CD4-positive, alpha-beta T cell treated with Interleukin-17A for 1 hour (primary cell): ENCODE measurements at places on chromosomes 2 and 18.
A peak's percentile ranks its signal among the peaks of the same experiment; 100 is the strongest.

DNA sequence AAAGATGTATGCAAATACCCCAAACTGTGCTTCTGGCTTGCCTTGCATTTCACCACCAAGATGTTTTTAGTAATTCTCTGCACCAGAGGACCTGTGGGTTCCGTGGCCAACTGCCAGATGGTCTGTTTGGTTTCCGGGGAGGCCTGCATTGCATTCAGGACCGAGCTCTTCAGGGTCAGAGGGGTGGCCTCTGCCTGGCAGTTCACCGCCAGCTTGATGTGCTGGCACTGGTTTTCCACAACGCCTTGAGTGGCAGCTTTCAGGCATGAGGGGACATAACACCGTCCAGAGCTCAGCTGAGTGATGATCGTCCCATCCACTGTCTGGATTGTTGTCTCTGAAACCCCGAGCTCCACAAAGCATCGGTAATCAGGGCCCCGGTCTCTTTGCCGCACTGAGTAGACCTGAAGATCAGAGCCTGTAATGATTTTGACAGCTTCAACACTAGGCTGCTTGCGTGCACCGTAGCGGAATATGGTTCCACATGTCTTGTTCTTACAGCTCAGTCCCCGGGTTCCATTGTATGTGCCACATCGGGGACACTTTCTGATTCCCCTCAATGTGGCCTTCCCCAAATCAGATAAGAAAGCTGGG, 9.4 kb downstream of the C2orf42 start:
- DNase-seq = no peak

DNA sequence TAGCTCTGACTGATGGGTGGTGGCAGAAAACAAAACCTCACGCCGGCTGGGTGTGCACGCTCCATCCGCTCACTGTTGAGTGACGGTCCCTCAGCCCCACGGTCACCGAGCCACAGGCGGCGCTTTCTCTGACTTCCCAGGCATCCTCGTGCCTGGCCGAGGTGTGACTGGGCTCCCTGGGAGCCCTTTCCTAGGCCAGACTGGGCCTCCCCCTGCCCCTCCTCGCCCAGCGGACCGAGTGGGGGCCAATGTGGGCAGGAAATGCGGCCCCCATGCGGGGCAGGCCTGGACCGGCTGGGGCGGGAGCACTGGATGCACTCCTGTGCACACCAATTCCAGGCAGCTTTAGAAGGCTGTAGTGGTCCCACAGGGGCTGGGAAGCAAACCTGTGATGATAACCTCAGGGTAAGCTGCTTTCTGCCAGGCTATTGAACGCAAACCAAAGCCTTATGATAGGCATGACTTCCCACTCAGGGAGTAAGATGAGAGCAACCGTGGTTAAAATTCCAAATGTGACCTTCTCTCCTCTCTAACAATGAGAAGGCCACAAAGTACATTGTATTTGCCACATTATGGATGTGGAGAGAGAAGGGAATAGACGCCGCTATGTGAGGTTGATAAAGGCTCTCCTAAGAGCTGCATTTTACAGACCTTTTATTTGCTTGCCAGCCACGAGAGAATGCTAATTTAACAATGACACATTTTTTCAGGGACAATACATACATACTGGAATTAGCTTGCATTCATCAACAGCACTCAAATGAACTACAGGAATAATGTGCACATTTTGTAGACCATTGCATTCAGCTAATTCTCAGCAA, 83.9 kb upstream of the PGAP1 start:
- no peak for DNase-seq

GRCh38 chr2:120749506-120750431, 14.1 kb downstream of the GLI2 start:
- DNase-seq = no peak

GRCh38 chr2:69097891-69098655, 85.1 kb downstream of the ANTXR1 start:
- no peak for DNase-seq

DNA sequence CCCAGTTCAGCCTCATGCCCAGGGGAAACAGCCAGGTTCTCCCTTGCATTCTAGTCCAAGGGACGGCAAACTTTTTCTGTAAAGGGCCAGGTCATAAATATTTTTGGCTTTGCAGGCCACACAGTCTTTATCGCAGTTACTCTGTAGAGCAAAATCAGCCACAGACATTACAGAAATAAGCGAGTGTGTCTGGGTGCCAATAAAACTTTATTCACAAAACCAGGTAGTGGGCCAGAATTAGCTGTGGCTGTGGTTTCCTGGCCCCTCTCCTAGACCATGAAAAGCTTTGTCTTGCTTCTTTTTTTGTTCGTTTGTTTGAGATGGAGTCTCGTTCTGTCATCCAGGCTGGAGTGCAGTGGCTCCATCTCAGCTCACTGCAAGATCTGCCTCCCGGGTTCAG, 80.1 kb downstream of the EIPR1 start:
- no peak for DNase-seq

GRCh38 chr2:168086851-168087250, 160.5 kb downstream of the STK39 start:
- no peak for DNase-seq

GRCh38 chr18:5393779-5394178, 98.3 kb upstream of the ZBTB14 start:
- DNase-seq = no peak

GRCh38 chr2:230578106-230578505, 134.5 kb upstream of the CAB39 start:
- no peak for DNase-seq

DNA sequence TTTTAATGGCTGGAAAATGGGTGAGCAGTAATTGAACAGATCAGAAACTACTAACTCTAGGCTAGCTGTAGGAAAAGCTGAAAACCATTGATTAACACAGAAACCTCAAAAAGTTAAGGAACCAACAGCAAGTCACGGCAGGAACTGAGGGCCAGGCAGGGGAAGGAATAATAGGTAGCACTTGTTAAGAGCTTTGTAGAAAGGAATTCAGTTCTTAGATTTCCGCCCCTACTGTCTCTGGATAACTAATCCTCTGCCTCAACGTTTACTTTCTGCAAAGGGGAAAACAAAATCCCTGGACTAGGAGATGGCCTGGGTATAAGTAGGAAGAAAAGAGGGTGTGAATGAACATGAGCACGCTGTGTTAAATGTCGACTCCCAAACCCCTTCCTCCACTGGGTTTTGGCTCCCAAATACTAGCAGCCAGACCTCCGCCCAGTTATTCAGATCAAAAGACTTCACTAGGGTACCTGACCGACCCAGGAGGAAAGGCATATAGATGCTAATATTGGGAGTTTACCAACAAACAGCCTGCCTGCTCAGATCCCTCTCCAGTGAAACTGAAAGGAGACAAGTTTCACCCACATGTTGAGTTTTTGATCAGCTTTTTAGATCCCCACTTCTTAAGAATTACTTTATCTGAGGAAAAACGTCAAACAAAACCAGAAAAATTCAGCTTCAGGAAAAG, 12.4 kb downstream of the SMAD2 start:
- no peak for DNase-seq

- no peak for DNase-seq
These were observed 32.8 kb downstream of the RFX8 start for GRCh38 chr2:101442042-101442666.

- DNase-seq = no peak
These were observed 154.9 kb upstream of the SMIM21 start for GRCh38 chr18:75582406-75582821.

DNA sequence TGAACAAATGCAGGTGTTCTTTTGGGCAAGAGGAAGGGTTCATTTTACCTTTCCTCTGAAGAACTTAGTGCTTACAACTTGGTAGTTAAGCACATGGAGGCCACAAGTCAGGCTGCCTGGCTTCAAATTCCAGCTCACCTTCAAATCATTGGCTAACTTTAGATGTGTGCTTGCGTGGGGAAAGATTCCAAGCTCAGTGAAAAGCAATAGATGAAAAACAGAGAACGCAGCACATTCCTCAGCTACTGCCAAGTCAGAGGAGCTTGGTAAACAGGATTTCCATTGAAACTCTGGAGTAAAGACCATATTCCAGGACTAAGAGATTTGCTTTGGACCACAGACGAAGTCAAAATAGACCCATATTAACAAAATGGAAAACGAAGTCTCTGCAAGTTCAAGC, 96.3 kb upstream of the ASB18 start:
- DNase-seq = no peak

DNA sequence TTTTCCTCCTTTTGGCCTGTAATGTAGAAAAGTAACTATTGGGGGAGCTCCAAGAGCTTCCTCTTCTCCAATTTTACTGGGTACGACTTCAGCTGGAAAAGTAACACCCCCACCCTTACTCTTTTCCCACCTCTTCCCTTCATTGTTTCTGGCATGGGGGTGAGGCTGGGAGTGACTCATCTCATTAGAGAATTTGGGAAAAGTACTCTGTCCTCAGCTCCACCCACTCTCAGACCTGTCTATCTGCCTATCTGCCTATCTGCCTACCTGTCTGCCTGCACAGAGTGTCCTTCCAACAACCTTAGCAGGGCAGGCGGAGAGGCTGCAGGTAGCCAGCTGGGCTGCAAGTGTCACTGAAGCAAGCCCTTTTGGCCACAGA, 93.6 kb downstream of the EPHA4 start:
- no peak for DNase-seq

GRCh38 chr2:171595456-171595855, 73.2 kb downstream of the CYBRD1 start:
- DNase-seq = no peak

GRCh38 chr2:161983866-161984265, 90.1 kb downstream of the DPP4 start:
- no peak for DNase-seq

GRCh38 chr2:229279516-229279915, 8.4 kb upstream of the PID1 start:
- DNase-seq = no peak

- no peak for DNase-seq
These were observed 698.3 kb upstream of the FANCL start for GRCh38 chr2:58939388-58939787.

- no peak for DNase-seq
These were observed 124.9 kb downstream of the GREB1L start for GRCh38 chr18:21366896-21367295.

GRCh38 chr2:85564144-85564563, 2.9 kb upstream of the GGCX start:
- no peak for DNase-seq

- no peak for DNase-seq
These were observed 87.9 kb upstream of the ATG16L1 start for GRCh38 chr2:233163486-233164103.

DNA sequence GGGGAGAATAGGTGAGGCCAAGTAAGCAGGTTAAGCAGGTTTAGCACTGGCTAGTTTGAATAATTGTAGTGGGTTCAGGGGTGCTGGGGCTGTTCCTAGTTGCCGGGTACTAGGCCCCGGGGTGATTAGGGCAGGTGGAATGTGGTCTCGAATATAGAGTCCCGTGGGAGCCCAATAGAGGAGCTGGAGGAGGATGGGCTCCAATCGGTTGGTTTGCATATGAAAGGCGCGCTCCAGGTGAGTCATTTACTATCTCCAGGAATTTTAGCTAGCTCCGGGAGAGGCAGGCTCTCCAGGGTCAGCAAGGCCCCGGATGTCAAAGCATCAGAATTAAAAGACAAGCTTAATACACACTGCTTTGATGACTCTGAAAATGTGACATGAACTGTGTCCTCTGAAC, 304.0 kb downstream of the ZNF521 start:
- DNase-seq = no peak

DNA sequence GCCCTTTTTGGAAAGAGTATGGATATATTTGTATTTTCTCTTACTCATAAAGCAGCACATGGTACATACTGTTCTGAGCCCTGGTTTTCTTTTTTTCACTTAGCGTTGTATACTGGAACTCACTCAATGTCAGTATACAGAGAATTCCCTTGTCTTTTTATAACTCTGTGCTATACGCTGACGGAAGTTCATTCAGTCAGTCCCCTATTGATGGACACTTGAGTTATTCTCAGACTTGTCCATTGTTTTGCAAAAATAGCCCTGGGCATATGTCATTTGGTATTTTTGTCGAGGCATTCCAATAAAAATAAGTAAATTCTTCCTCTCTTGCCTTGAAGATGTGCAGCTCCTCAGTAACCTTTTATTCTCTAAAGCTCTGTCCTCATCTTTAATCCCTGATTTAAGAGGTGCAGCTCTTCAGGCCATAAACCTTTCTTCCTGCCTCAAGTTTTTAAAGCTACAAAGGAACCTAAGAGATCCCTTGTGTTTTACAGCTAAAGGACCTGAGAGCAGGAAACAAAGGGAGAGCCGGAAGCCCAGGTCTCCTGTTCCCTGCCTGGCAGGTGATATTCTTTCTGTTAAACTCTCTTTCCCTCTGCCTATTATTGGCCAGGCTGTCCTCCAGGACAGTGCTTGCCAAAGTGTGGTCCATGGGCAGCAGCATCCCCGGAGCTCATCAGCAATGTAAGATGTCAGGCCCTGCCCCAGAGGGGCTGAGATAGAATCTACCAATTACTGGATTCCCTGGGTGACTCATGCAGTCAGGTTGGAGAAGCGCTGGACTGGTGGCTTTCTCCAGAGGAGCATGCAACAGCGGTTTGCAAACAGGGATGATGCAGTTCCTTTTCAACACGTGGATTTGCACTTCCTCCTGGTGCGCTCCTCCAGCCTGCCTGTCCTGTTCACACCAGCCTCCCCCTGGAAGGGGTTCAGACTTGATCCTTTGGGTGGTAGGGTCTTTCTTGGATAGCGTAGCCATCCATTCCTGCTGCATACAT, 158.0 kb downstream of the NEDD4L start:
- no peak for DNase-seq

- no peak for DNase-seq
These were observed 301.0 kb upstream of the MGAT5 start for GRCh38 chr2:133952896-133953295.

- no peak for DNase-seq
These were observed 12.8 kb upstream of the MATN3 start for GRCh38 chr2:20025065-20025786.

GRCh38 chr18:7601246-7601615, 34.1 kb downstream of the PTPRM start:
- DNase-seq = no peak

DNA sequence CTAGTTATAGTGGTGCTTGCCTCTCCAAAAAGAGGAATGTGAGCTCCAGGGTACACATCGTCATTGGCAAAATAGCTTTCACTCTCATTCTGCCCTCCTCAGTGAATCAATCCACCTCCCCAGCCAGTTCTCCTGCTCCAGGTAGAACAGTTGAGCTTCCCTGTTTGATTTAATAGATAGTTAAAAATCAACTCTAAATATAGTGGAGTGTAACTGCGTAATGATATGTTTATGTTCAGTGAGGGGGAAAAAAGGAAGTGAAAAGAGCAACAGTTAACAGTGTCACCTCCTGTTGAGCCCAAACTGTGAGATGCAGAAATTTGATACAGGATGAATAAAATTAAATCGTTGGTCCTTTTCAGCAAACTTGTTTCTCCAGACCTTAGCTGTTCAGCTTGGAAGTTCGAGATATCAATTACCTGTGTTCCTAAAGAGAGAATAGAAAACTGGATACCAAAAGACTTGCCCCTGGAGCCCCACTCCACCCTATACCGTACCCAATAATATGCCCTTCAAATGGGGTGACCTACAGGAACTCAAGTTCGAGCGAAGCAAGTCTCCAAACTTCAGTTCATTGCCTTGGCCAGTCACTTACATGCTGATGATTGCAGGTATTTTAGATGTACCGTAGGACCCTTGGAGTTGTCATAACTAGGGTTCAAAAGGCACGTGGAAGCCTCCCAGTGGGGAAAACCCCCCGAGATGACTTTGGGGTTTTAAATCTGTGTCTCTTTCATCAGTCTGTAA, 708.4 kb downstream of the RNF144A start:
- no peak for DNase-seq

GRCh38 chr2:28620801-28621171, 124.9 kb downstream of the PLB1 start:
- DNase-seq = peak; percentile 25
